ENCODE measurements at places on chromosomes 3 and 15. TPM values are rescaled to one million over a fixed set of nuclear protein-coding genes. Genes with fewer than 3 reads are reported as not detected.

MST1R gene
- not detected for total RNA-seq

CYP8B1 gene
- total RNA-seq: not detected

DNA sequence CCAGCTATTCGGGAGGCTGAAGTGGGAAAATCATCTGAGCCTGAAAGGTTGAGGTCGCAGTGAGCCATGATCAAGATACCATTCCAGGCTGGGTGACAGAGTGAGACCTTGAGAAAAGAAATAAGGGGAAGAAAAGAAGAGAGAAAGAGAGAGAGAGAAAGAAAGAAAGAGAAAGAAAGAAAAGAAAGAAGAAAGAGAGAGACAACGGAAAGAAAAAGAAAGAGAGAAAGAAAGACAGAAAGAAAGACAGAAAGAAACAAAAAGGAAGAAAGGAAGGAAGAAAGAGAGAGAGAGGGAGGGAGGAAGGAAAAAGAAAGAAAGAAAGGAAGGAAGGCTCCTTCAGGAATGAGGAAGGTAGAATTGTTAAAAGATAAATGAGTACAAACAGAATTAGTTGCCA lies 84.5 kb downstream of the RPL22L1 start:
- DNase-seq: no peak

GRCh38 chr3:61177450-61177849 lies 73.8 kb downstream of the FHIT start:
- DNase-seq: no peak

DNA sequence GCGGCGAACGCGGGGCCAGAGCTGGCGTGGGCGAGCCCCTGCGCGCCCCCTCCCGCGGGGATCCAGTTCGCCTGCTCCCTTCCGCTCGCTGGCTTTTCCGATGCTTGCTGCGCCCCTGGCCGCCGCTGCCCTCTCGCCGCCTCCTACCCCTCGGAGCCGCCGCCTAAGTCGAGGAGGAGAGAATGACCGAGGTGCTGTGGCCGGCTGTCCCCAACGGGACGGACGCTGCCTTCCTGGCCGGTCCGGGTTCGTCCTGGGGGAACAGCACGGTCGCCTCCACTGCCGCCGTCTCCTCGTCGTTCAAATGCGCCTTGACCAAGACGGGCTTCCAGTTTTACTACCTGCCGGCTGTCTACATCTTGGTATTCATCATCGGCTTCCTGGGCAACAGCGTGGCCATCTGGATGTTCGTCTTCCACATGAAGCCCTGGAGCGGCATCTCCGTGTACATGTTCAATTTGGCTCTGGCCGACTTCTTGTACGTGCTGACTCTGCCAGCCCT lies 721 bp downstream of the P2RY1 start:
- no peak for DNase-seq

DNA sequence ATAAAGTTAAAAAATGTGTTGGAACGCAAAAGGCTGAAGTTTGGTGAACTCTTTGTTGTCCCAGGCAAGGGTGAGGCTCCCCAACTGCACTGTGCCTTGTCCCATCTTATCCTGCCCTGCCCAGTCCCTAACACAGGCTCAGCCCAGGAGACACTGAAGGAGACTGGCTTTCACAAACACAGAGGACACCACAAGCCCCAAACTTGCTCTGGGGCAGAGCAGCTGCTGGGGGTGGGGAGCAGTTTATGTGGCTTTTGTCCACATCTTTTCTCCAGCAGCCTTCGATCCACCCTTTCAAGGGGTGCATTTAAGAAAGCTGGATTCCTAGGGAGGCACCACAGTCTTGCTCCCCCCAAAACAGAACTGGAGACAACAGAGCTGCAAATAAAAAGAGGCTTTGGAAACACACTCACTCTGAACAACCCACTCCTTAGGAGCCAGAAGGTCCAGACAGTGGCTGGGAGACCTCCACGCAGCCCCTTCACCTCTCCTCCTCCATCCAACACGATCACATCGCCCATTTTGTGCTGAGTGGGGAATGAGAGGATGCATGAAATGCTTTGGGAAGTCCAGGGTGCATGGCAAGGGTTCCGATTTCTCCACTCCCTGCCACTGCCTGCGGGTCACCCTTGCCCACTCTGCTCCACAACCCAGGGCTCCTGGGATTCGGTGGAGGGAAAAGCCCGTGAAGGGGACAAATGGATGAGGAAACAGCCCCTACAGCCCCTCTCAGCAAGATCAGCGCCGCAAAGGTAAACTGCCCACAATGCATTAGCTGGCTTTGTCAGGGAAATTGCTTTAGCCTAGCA lies 260.5 kb upstream of the TLE3 start:
- no peak for DNase-seq

DNA sequence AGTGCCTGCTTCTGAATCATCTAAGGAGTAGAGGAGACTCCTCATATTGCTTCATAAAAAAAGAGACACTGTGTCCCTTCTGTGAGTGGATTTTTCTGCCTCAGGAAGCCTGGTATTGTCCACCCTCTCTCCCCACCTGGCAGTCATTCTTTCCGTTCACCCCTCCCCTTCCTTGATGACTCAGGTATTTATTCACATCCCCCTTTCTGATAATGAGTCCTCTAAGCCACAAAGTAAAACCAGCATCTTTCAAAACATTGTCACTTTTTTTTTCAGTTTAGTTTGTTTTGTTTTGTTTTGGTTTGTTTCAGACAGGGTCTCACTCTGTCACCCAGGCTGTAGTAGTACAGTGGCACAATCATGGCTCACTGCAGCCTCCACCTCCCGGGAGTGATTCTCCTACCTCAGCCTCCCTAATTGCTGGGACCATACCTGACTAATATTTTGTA lies 65.2 kb upstream of the UBE2E1 start:
- DNase-seq: no peak

DNA sequence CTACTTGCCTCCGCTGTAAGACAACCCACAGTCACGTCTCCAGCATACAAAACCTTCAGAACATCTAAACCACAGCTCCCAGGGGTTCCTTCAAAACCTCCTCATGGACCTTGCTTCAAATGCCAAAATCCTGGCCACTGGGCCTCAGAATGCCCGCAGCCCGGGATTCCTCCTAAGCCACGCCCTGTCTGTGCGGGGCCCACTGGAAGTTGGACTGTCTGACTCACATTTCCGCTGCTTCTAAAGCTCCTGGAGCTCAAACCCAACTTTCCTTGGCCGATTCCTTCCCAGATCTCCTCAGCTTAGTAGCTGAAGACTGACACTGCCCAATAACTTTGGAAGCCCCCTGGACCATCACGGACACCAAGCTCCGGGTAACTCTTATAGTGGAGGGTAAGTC lies 17.9 kb upstream of the OR5H6 start:
- DNase-seq: no peak

DNA sequence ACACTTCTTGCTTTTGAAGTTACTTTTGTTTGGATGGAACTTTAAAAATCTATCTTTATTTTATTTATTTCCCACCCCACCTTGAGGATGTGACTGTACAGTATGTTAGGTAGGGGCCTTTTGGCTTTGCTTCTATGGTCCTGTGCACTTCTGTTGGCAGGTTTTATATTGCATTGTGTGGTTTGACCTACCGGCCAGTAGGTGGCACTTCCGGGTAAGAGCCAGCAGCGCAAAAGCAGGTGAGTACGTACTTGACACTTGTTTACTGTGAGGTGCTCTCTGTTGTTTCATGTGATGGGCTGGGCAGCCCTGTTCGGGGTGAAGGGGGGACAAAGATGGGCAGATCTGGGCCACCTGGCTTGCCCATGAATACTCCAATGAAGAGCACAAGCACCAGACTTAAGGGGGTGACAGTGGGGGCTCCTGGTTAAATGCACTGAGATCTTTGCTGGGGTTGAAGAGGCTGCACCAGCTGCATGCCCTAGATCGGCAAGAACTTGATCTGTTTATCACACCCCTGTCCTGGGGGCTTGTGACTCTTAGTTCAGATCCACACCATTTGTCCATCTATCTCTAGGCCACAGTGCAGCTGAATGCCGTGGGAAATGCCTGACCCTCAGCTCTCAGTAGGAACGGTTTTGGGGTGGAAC lies 131.6 kb downstream of the NLGN1 start:
- DNase-seq: no peak

GRCh38 chr3:120469440-120469839 lies 18.6 kb upstream of the FSTL1 start:
- no peak for DNase-seq

GRCh38 chr3:8884630-8885290 lies 78.5 kb downstream of the RAD18 start:
- DNase-seq: no peak

- no peak for DNase-seq
These were observed 70.3 kb upstream of the ARL8B start for GRCh38 chr3:5051772-5052171.

- no peak for DNase-seq
These were observed 4.1 kb upstream of the CLPX start for GRCh38 chr15:65189102-65189740.

DNA sequence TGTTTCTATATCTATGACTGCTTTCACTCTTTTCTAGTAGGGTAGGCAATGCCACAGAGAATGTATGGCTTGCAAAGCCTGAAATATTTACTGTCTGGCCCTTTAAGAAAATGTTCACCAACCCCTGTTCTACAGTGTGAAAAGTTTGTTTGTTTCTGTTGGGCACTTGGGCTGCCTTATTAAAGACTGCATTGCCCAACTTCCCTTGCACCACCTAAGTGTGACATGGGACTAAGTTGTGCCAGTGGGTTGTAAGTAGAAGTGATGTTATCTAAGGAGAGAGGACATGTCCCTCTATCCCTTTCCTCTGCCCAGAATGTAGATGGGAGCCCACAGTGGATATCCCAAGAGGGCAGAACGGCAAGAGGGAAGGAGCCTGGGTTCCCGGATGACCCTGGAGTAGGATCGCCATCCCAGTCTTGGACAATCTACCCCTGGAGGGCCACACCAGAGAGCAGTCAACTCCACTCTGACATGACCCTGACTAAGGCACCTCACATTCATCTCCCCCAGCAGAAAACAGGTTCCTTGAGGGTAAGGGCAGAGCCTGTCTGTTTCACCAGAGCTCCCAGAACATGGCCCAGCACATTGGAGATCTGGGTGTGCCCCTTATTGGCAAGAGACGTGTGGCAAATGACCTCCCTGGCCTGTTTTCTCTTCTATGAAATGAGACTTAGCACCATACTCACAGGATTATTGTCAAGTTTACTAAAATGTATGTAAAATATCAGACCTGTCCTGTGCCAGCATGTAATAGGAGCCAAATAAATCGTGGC lies 138.8 kb downstream of the SMAD6 start:
- DNase-seq: no peak

DNA sequence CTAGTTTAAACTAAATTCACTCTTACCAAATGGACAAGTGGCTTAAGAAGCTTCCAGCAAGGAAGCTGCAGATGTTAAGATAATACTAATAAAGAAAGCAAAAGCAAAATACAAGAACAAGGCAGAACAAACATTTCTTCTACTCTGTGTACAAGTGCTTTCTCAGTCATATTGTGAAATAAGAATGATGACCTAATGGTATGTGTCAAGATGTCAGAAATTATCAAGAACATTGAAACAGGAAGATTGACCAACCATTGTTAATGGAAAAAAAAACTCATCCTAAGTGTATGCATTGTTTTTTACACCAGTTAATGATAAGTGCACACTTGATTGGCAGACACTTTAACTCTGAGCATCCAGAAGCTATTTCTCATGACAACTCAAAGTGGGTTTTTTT lies 65.4 kb upstream of the P2RY1 start:
- DNase-seq: no peak

DNA sequence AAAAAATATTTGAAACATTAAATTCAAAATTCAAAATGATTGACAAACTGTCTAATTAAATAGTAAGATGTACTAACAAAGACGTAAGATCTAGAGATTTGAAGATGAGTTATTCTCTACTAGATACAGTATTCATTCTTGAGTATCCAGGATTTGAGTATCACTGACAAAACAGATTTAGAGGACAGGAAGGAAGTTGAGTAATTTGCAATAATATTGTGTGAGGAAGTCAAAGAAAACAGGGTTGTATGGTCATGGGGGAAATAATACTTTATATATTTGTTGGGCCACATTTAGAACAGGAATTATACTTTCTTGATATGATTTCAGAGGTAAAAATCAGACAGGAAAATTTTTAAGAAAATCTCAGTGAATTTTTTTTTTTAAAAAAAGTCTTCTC lies 393.1 kb upstream of the CDIN1 start:
- no peak for DNase-seq

DNA sequence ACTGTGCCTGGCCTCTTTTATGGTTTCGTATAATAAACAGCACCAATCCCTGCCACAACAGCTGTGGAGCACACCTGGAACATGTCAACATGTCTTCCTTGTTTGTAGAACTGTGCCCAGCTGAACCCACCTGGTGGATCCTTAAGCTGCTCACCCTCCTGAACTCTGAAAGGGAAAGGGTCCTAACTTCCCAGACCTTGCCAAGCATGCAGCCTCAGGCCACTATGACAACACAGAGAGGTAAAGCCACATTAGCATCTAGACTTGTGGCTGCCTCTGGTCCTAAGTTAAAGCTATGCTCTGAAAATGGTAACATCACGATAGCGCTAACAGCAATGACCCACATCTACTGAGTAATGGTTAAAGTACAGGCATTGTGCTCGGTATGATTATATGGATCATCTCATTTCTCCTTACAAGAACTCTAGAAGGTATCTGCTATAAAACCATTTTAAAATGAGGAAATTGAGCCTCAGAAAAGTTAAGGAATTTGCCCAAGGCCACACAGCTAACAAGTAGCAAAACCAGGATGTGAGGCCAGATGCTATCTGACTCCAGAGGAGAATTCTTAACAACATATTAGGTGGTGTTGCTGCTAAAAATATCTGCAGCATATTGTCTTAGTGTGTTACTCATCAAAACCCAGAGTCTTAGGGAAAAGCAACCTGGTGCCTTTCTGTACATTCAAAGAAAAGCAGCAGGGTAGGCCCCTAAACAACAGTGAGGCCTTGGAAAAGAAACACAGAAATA lies 23.1 kb upstream of the HERC1 start:
- no peak for DNase-seq

DNA sequence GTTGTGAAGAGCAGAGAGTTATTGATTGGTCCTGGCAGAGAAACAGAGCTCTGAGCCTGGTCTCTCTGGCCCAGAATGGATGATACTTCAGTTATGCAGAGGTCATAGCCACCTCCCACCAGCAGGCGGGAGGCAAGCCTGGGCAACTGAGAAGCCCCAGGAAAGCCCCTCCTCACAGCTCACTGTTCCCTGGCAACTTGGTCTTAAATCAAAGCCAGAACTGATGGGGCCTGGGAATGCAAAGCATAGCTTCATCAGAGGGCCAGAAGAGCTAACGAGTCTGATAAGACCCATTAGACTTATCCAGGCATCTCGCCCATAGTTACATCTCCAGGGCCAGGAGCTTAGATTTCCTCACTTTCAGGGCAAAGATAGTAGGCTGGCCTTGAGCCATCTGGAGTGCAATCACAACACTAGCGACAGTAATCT lies 5.5 kb upstream of the COLQ start:
- DNase-seq: no peak
